ENCODE measurements at places on chromosomes 6 and 20.
A peak's percentile ranks its signal among the peaks of the same experiment; 100 is the strongest.

GRCh38 chr20:23111307-23111943, 25.3 kb upstream of the CD93 start:
- DNase-seq: no peak

DNA sequence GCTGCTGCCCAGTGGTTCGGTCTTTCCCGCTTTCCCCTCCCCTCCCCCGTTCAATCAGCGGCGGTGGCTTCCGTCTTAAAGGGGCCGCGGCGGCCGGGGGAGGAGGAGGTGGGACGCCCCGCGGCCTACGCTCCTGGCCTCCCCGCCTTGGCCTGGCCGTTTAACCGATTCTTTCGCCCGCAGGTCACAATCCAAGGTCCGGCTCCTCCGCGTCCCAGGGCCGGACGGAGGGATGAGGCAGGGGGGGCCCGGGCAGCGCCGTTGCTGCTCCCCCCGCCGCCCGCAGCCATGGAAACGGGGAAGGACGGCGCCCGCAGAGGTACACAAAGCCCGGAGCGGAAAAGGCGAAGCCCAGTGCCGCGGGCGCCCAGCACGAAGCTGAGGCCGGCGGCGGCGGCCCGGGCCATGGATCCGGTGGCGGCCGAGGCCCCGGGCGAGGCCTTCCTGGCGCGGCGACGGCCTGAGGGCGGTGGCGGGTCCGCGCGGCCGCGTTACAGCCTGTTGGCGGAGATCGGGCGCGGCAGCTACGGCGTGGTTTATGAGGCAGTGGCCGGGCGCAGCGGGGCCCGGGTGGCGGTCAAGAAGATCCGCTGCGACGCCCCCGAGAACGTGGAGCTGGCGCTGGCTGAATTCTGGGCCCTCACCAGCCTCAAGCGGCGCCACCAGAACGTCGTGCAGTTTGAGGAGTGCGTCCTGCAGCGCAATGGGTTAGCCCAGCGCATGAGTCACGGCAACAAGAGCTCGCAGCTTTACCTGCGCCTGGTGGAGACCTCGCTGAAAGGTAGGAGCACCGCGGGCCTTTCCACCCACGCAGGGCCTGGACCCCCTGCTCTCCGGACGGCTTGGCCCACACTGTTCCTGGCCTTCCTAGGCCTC, 1.2 kb downstream of the STK35 start:
- DNase-seq: peak; percentile 73

GRCh38 chr6:31559958-31560696, 12.0 kb upstream of the LTA start:
- no peak for DNase-seq

GRCh38 chr6:93494057-93494456, 74.7 kb upstream of the EPHA7 start:
- DNase-seq: no peak

DNA sequence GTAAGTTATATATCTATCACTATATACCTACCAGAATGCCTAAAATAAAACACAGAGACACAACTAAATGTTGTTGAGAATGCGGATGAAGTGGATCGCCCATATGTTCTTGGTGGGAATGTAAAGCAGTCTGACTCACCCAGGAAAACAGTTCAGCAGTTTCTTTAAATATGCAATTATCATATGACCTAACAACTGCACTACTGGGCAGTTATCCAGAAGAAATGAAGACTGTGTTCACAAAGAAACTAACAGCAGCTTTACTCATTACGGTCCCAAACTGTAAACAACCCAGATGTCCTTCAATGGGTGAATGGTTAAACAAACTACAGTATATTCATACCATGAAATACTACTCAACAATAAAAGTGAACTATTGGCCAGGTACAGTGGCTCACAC, 14.3 kb upstream of the ZC3H12D start:
- DNase-seq: no peak

GRCh38 chr6:56242346-56242745, 5.0 kb downstream of the COL21A1 start:
- DNase-seq: no peak

DNA sequence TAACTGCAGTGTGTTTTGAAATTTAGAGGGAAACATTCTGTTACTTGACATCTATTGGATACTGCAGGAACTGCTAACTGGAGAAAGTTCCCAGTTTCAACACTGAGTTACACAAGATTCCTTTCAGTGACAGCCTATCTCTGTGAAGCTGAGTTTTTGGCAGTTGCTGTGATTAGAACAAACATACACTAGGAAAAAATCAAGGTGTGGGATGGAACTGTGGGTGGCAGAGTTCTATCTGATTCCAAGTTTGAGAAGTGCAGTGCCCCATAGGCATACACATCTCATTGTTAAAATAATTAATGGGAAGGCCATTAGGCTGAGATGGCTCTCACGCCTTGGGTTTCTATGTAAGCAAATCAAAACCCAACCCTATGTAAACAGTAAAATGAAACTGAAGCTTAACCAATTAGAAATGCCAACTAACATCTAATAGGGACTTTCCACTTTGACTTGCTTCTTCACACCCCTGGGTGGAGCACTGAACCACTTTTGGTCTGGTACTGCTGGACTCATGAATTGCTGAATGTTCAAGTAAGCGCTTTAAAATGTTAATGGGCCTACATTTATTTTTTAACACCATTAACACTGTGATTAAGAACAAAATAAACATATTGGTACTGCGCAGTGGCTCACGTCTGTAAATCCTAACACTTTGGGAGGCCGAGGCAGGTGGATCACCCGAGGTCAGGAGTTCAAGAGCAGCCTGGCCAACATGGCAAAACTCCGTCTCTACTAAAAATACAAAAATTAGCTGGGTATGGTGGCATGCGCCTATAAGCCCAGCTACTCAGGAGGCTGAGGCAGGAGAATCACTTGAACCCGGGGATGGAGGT, 55.2 kb upstream of the TBC1D7 start:
- no peak for DNase-seq

GRCh38 chr6:52654007-52654406, 16.9 kb upstream of the TMEM14A start:
- DNase-seq: no peak

DNA sequence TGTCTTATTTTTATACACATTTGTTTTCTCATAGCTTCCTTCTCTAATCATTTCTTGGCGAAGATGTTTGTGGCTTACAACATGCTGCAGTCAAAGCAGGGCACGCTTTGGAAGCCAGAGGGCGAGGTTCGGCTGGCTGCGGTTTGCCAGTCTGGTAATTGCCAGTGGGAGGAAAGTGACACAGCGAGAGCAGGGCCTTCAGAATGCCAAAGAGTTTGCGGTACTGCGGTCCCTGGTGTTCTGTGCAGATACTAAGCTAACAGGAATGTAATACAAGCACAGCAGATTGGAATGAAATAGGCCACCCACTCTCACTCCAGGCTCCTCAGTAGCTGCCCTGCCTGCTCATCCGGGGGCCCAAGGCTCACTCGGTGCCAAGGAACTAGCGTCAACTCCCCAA, 58.7 kb upstream of the TGM3 start:
- no peak for DNase-seq

- no peak for DNase-seq
Observed at GRCh38 chr20:38965264-38965663, 3.1 kb downstream of the DHX35 start.

DNA sequence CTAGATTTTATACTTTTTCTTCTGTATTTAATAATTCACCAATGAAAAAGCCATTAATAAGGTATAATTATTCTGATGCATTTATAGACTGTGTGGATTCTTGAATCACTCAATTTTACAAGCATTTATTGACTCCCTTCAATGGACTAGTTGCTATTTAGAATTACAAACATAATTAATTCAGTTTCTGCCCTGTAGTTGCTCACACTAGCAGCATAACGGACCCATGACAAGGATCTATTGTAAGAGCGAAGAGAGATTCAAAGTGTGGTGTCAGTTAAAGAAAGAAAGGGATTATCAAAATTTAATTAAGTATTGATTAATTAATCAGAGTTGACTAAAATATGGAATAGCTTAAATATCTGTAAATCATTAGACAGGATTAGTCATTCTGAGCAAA, 602.6 kb upstream of the PTCHD4 start:
- no peak for DNase-seq

GRCh38 chr6:1325461-1326309, 13.8 kb downstream of the FOXQ1 start:
- DNase-seq: no peak

- no peak for DNase-seq
Observed at GRCh38 chr6:95431637-95432228, 145.6 kb upstream of the MANEA start.

DNA sequence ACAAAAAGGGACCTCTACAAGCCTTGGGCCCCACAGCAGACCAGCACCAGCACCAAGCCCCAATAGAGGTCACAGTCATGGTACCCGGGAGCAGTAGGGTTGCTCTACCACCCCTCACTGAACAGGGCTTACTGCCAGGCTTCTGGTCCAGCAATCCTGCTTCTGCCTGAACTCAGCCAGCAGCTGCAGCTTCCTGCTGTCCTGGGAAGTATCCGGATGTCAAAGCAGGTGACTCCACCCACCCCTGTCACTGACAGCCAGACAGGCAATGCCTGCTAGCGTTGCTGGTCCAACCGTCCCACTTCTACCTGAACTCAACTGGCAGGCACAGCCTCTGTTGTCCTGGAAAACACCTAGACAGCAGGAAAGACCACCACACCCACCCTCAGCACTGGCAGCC, 47.0 kb upstream of the PCSK2 start:
- no peak for DNase-seq

- no peak for DNase-seq
Observed at GRCh38 chr6:139386404-139386803, 12.0 kb upstream of the CITED2 start.

DNA sequence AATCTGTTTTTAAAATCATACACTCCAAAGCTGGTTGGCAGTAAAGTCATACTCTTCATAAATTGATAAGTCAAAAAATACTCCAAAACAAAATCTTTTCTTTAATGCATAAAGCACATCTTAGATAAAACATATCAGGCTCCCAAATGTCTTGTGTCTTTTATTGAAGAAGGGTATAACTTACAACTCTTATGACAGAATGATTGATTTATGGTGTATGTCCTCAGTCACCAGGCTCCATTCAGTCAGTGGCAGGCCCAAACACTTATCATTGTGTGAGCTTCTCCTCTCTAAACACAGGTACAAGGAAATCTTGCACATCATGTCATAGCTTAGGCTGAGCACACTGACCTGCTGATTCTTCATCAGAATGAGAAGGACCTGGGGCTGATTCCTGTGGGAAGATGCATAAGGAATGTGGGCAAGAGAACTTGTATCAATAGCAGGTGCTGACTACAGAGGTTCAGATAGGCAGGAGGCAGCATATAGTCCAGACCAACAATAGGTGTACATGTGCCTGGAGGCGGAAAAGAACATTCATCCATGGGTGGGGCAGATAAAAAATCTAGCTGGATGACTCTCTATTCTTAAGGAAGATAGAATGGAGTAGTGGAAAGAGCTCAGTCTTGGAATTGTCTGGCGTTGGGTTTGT, 1.9 kb downstream of the CALHM5 start:
- DNase-seq: no peak

GRCh38 chr20:22684763-22685443, 100.5 kb upstream of the FOXA2 start:
- no peak for DNase-seq

GRCh38 chr6:20117474-20117873, 94.8 kb downstream of the MBOAT1 start:
- no peak for DNase-seq
